ENCODE measurements at places on chromosomes 4 and X.

- DNase-seq: no peak
These were observed 3.2 kb upstream of the GRSF1 start for GRCh38 chr4:70842761-70843435.

DNA sequence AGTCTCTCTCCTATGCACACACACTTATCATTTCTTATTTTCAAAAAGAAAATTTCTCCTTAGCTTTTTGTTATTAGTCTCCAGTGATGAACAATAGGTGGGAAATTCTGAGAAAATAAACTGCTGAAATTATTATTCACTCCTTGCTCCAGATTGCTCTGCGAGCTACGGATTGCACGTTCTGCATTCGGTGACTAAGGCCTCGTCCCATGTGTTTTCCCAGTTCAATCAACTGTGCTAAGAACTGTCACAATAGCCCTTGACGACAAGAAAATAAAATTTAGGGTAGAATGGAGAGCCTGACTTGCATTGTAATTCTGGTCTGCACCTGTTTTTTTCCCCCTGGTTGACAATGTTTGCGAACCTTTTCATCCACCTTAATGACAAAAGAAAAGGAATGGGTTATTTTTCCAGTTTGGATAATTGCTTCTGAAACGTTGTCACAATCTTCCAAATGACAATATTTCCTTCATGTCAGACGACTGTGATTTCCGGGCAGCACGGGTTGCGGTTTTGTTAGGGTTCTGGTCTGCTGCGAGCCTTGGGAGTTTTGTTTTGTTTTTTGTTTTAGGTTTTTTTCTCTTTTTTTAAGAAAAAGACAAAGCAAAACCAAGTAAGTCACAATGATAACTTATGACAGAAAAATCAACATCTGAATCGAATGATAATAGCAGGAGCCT is 124.5 kb upstream of the NOCT start:
- DNase-seq: no peak

GRCh38 chr4:83083925-83084475 is 30.5 kb downstream of the PLAC8 start:
- peak; percentile 44 for DNase-seq

DNA sequence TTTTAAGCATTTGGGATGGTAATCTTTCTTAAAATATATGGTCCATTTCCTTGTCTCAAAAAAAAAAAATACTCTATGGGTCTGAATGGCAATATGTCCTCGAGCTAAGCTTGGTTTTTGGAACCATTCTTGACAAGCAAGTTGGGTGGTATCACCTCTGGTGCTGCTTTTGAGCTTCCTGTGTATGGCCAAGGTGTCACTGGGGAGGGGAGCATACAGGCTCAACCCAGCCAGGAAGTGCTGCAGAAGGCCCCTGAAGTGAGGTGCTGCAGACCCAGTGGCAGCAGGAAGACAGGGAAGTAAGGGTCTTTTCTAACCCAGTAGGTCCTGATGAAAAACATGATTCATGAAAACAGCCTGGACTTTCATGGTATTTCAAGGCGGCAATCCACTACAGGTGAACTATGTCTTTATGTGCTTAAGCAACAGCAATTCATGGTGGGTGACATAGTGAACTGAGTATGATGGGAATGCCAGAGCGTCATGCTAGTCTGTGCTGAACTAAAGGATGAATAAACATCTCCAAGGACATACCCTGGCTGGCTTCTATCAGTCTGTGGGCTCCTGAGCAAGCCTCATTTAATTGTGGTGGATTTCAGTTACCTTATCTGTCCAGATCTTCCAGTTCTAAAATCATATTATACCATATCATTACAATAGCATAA is 15.1 kb downstream of the TRAPPC2 start:
- no peak for DNase-seq

GRCh38 chr4:163495900-163496299 is 1.4 kb downstream of the TMA16 start:
- DNase-seq: no peak

- DNase-seq: no peak
These were observed 93.0 kb downstream of the CENPC start for GRCh38 chr4:67452100-67452845.

DNA sequence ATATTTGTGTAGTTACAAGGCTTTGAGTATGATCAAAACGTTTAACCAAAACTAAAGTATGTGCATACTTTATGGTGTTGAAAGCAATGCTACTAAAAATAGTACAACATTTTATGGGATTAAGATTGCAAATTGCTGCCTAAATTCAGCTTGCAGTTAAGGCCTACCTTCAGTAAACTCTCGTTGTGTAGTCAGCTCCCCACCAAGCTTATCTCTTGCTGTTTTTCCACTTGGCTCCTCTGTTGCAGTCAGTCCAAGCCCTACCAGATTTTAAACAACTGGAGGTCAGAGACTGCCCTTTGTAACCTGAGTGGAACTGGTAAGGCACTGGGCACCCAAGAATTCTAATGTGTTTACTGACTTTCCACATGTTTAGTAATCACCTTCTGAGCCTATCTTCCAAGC is 25.7 kb downstream of the AFF1 start:
- no peak for DNase-seq

DNA sequence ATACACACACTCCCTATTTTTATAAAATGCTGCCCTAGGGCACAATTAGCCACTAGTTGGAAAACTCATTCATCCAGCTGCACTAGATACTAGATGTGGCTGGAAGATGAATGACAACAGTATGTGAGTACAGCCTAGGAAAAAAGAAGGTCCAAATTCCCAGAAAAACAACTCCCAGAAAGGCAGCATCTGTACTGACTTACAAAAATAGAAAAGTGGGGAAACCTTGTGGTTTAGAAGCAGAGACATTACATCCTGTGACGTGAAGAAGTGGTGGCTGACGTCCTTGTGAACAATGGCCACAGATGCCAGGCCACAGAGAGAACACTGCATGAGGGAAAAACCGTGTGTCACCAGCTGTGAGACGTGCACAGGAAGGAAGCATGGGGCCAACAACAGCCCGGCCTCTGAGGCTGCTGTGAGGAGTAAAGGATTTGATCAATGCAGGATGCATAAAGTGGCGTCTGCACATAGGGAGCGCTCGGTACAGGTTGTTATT is 81.2 kb downstream of the SPRY1 start:
- DNase-seq: no peak

GRCh38 chrX:48649102-48649501 is 34.5 kb upstream of the WAS start:
- DNase-seq: no peak

GRCh38 chr4:6221301-6221850 is 21.0 kb upstream of the JAKMIP1 start:
- no peak for DNase-seq

GRCh38 chrX:19225909-19226308 is 103.6 kb upstream of the ADGRG2 start:
- no peak for DNase-seq

DNA sequence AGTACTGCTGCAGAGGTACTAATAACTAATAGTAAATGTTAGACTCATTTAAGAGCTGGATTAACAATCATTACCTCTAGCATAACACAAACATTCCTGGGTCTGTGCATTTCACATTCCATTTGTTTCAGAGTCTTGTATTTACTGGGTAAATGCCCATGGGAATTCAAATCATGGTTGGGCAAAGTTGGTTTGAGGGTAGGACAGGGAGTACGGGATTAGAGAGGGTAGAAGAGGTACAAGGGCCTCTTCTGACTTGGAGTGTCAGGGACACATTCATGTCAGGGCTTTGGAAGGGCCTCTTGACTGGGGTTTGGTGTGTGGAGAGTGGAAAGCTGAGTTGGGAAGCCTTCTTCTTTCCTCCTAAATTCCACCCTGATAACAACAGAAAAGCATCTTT is 65.9 kb downstream of the WWC2 start:
- DNase-seq: no peak

DNA sequence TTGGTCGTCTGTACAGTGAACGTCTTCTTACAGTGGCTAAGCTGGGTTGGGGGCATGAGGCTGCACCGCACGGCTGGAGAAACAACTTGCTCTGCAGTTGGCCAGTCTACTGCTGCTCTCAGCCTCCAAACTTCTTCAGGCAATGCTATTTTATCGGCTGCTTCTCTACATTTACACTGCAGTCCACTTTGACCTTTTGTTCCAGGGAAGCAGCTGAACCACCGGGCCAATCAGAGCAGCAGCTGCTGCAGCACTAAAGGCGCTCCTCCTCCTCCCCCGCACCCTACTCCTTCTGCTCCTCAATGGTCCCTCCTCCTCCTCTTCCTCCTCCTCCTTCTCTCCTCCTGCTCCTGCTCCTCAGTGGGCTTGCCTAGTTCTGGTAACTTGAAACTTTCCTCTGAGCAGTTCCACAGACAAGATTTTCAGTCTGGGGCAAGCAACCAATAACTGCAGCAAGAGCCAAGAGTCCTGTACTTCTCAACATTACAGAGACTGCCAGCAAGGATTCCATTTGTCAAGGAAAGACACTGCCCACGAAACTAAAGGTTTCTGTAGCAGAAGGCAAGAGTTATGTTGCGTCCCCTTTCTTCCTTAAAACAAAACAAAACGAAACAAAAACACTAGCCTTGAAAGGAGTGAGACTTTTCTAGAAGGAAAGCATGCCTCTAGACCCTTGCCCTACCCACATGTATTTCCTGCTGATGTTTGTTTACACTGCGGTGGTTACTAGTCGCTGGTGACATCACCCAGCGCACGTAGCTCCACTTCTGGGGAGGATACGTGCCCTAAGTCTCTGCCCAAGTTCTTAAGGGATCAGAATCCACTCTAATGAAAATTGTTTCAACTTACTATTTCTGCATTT is 125.7 kb upstream of the NAP1L5 start:
- peak; percentile 96 for DNase-seq

- DNase-seq: no peak
These were observed 271.0 kb downstream of the AFF2 start for GRCh38 chrX:148771440-148771839.

GRCh38 chr4:182593864-182594263 is 323.3 kb downstream of the DCTD start:
- no peak for DNase-seq

GRCh38 chr4:186134257-186134656 is 29.8 kb downstream of the FAM149A start:
- no peak for DNase-seq

GRCh38 chrX:16239211-16239610 is 71.9 kb downstream of the MAGEB17 start:
- DNase-seq: no peak

DNA sequence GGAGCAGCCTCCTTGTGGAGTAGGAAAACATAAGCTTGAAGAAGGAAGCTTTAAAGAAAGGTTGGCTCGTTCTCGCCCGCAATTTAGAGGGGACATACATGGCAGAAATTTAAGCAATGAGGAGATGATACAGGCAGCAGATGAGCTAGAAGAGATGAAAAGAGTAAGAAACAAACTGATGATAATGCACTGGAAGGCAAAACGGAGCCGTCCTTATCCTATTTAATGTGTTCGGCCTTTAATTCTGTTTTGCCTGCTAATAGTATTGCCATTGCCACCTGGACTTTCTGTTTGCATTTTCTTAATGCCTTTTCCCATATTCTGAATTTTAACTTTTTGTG is 1.4 kb downstream of the TCEAL1 start:
- no peak for DNase-seq

DNA sequence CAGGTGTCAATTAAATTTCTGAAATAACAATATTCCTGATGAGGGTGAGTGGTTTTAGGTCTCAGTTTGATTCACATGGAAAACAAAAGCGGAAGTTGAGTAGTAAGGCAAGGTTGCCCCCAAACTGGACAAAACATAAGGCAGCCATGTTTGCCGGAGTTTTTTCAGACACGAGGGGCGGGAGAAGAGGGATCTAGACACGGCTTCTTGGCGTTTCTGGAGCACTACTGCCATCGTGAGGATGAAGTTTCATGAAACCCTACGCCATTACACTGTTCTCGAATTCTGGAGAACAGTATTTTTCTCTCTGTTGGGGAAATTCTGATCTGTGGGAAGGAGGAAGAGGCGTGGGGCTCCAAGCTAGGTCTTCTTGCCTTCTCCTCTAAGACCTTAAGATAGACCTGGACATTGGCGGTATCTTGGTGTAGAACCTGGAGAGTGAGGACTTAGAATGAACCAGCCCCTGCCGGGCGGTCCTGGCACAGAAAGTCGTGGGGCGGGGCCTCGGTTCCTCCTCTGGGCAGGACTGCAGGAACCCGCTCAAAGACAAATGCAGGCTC is 160.3 kb downstream of the OR13H1 start:
- peak; percentile 94 for DNase-seq

GRCh38 chr4:121952290-121952689 is 430 bp upstream of the TRPC3 start:
- DNase-seq: no peak

DNA sequence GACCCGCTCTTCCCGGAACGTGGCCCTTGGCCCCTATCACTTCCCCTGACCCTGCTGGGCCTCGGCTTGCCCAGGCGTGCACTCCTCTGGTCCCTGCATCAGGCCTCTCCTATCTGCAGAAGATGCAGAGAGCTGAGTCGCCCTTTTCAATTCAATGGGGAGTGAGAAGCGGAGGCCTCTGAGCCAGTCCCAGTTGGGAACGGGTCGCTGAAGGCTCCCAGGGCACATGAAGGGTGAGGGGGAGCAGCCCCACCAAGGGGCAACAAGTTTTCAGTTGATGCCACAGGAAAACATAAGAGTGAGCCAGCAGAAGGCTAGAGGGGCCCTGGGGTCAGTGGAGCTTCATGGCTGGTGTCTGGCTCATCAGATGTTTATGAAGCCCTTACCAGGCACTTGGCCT is 17.1 kb downstream of the PSAPL1 start:
- no peak for DNase-seq

- no peak for DNase-seq
These were observed 187.1 kb upstream of the C1QTNF7 start for GRCh38 chr4:15240764-15241163.

DNA sequence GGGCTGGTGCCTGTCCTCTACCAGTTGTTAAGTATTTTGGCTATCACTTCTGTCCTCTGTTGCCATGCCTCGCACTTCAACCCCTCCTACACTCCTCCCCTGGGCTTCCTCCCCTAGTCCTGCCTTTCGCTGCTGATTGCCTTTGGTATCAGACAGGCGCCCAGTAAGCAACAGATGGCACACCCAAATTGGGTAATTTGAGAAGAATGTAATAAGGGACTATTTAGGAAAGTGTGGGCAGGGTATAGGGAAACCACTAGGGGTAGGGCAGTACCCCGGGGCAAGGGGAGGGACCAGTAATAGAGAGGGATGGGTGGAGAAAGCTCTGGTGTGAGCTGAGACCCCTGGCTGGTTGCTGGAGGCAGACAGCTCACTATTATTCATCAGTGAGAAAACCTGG is 172.7 kb upstream of the USP9X start:
- DNase-seq: no peak

GRCh38 chrX:53223955-53224859 is 800 bp downstream of the KDM5C start:
- DNase-seq: no peak

Data from right cardiac atrium (tissue), 5 donors.